ENCODE measurements at places on chromosomes 6 and 20.

GRCh38 chr6:84284428-84285049 lies 57.1 kb upstream of the CEP162 start:
- peak; percentile 29 for DNase-seq

DNA sequence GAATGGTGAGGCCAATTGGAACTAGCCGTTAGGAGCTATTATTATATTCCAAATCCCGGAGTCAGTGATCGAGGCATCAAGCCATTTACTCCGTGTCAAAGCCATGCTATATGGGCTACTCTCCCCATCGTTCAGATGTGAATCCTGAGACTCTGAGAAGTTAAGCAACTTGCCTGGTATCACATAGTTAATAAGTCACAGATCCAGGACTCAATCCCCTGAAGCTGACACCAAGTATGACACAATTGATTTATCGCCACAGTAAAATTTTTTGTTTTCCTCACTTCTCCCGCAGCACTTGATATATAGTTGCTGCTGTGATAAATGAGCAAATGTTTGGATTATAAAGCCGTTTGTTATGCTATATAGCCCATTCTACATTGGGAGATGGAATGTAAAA lies 50.8 kb upstream of the TSHZ2 start:
- DNase-seq: no peak

DNA sequence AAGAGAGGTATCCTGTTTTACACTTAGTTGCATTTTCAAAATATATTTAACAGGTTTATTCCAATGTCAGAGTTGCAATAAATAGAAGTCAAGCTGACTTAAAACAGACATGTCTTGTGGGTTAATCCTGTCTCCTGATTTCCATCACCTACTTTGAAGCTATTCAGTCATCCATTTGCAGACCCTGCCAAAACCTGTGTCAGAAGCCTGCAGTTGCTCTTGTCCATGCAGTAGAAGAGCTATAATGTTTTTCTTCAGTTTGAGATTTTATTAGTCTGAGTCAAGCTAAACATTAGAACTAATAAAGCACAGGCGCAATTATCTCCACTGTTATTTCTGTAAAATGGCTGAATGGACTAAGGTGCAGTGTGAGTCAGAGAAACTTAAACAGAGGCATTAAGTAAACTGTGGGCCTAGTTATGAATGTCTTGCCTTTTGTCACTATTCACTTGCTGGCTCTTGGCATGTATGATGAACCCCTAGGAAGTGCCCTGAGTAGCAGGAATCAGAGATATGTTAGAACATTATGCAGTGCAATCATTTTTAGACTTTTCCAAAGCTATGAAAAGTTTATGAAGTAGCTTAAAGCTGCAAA lies 11.0 kb upstream of the HDGFL1 start:
- no peak for DNase-seq

- no peak for DNase-seq
Measured at GRCh38 chr6:25156123-25156522, 123.1 kb upstream of the CARMIL1 start.

All from iPS DF 6.9 (cell line).